Fibroblast of skin of back (primary cell): ENCODE measurements at places on chromosomes 12 and 14.

- no peak for DNase-seq
Measured at GRCh38 chr14:77194706-77195105, 13.1 kb downstream of the TMEM63C start.

DNA sequence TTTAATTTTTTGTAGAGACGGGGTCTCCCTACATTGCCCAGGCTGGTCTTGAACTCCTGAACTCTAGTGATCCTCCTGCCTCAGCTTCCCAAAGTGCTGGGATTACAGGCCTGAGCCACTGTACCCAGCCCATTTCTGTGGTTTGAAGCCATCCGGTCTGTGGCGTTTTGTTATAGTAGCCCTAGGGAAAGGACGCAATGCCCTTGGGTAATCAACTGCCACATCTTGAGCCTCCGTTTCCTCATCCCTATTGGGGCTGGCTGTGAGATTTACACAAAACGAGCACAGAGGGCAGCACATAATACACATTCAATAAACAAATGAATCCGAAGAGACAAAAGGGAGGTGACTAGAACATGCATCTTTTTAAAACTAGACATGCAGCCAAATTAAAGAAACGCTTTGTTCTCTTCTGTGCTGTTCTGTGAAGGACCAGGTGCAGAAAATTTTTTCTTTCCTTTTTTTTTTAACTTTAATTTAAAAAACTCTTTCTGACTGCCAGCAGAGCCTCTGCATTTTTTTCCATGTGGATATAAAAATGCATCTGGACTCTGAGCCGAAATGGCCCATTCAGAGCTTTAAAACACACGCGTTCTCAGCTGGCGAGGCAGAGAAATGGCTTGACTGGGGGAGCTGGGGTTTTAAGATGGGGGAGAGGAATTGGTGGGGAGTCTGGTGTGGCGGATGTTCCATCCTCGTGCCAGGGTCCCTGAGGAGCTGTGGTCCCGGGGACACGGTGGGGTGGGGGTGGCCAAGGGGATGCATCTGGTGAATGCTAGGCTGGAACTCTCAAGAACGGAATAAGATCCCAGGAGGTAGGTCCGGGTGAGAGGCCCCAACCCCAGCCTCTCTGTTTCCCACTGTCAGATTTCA is 119.0 kb downstream of the RBM19 start:
- DNase-seq, result no peak

GRCh38 chr14:23550812-23551265 is 726 bp downstream of the ZFHX2 start:
- no peak for DNase-seq

- DNase-seq, result no peak
Measured at GRCh38 chr12:108948367-108948766, 68.5 kb downstream of the DAO start.

GRCh38 chr12:26937443-26937862 is 328 bp downstream of the INTS13 start:
- DNase-seq, result no peak

DNA sequence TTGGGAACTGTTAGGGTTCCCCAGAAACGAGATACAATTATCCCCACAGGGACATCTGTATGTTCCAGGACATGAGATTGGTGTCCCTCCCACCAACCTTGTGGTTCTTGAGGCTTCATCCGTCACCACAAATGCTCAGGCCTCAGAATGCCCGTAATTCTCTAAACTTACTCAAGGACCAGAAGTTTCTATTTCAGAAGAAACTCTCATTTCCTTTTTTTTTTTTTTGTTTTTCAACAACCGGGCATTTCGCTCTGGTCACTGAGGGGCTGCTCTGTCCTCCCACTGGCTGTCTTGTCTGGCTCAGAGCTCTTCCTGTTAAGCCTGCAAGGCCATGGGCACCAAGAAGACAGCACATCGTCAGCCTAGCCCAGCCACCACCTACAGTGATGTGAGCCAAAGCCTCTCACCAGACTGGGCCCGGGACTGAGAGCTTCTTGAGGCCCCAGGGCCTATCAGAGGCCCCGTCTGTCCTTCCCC is 36.2 kb downstream of the VDR start:
- no peak for DNase-seq

GRCh38 chr14:72894623-72895378 is 900 bp upstream of the DPF3 start:
- no peak for DNase-seq

- DNase-seq, result peak; percentile 6
Measured at GRCh38 chr14:24966579-24966964, 83.4 kb downstream of the STXBP6 start.

- DNase-seq, result no peak
Measured at GRCh38 chr14:58713677-58714076, 75.9 kb downstream of the DACT1 start.

DNA sequence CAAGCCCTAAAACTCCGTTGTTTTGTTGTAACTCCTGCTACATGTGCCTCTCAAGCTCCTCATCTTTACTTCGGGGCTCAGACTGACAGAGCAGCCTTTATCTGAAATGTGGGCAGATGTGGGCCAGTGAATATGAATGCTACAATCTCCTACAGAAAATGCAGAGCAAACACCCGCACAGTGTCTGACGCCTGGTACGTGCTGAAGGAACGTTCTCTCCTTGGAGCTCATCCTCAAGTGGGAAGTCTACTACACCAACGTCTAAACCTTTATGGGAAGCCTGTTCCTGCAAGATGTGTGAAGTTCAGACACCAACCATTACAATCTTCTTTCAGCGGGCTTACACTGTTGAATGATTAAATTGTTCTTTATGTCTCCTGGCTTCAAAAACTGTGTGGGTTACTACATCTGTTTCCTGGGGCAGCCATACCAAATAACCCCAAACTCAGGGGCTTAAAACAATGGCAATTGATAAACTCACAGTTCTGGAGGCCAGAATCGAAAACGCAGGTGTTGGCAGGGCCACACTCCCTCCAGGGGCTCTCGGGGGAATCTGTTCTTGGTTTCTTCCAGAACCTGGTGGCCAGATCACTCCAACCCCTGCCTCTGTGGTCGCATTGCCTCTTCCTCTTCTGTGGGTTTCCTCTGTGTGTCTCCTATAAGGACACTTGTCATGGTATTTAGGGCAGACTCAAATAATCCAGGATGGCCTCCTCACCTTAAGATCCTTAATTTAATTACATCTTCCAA is 179.7 kb upstream of the PLXNC1 start:
- no peak for DNase-seq

DNA sequence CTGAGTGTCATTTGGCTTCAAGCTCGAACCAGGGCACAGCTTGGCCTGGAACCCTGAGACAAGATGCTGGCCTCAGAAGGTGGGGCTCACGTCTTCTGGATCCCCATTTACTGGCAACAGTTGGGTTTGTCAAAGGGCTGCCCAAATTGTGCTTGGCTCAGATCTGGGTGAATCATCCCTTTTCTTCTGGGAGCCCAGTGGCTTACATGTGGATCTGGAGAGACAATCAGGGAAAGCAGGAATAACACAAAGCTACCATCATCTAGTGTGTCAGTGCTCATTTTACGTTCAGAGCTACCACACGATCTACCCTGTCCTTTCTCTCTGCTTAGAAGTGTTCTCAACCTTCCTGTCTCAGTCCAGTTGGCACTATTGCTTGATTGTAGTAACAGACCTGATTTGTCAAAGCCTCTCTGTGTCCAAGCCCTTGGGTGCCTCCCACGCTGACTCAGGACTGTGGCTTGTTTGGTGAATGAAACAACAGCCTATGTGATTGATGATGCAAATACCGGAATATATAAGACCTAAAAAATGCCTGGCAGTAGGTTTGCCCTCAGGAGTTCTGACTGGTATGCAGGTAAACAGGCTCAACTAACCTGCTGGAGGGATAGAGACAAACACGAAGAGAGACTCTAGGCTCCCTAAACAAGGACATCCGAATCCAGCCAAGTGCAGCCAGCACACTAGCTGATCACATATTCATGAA is 974.3 kb downstream of the VRK1 start:
- DNase-seq, result no peak

DNA sequence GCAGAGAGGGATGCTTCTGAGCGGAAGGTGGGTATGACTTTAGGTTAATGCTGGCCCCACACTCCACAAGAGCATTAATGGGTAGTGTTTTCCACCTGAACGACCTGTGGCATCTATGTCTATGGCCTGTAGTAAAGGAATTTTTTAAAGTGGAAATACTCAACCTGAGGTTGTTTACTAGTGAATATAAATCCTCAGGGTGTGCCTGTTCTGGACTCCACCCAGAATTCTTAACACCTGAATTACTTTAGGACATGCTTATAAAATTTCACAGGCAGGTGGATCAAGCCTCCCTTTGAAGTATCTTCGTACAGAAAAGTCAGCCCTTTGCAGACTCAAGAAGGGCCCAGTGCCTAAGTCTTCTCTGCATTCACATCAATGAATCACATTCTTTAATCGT is 196.1 kb downstream of the ESR2 start:
- DNase-seq, result no peak

- no peak for DNase-seq
Measured at GRCh38 chr14:68331426-68331825, 461.4 kb downstream of the ZFP36L1 start.

DNA sequence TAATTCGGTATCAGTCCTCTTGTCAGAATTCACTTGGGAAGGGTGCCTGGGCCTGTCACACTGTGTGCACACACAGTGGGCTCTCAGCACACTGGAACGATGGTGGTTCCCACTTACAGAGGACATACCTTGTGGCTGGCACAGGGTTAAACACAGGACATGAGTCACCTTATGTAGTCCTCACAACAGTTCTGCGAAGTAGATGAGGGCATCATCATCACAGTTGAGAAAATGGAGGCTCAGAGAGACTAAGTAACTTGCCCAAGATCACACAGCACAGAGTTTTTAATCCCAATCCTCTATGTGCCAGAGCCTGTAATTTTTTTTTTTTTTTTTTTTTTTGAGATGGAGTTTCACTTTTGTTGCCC is 90.7 kb downstream of the NINJ2 start:
- peak; percentile 25 for DNase-seq

DNA sequence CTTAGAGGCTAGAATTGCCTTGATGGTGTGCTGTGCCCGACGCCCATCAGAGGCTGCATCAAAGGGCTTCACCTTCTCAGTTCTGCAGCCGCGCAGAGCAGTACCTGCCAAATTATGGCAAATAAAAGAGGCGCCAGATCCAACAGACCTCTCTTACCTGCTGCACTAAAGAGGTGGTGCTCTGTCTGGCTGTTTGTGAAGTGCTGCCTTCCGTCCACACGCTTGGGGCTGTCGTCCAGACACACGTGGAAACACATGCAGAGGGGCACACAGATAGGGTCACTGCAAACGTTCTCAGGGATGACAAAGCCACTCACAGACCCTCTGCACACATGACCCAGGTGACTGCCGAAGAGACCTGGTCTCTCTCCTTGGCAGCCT is 617.5 kb downstream of the VRK1 start:
- DNase-seq, result no peak

- peak; percentile 18 for DNase-seq
Measured at GRCh38 chr14:26709019-26709418, 111.2 kb upstream of the NOVA1 start.

DNA sequence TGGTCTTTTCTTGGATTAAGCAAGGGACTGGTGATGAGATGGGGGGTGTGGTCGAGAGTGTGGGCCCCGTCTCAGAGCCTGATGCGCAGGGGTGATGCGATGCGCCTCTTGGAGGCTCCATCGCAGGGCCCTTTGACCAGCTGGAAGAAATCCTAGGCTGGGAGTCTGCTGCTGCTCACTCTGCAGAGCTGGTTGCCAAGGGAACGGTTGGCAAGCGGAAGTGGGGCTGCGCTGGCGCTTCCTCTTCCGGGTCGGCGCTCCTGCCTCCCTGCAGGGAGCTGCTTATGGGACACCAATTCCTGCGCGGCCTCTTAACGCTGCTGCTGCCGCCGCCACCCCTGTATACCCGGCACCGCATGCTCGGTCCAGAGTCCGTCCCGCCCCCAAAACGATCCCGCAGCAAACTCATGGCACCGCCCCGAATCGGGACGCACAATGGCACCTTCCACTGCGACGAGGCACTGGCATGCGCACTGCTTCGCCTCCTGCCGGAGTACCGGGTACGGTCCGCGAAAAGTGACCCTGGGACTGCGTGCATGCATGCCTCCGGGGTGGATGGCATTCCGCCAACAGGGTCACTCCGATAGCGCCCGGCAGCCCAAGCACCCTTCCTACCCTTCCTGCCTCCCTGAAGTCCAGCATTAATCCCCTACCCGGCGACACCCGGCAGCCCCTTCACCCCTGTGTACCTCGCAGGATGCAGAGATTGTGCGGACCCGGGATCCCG is at the start of gene MYG1:
Gene MYG1, plus strand, starts transcription at position 242 of the 727 bp plus-strand sequence. Its CDS starts 43 bp downstream, at position 285.
- peak; percentile 88 for DNase-seq

DNA sequence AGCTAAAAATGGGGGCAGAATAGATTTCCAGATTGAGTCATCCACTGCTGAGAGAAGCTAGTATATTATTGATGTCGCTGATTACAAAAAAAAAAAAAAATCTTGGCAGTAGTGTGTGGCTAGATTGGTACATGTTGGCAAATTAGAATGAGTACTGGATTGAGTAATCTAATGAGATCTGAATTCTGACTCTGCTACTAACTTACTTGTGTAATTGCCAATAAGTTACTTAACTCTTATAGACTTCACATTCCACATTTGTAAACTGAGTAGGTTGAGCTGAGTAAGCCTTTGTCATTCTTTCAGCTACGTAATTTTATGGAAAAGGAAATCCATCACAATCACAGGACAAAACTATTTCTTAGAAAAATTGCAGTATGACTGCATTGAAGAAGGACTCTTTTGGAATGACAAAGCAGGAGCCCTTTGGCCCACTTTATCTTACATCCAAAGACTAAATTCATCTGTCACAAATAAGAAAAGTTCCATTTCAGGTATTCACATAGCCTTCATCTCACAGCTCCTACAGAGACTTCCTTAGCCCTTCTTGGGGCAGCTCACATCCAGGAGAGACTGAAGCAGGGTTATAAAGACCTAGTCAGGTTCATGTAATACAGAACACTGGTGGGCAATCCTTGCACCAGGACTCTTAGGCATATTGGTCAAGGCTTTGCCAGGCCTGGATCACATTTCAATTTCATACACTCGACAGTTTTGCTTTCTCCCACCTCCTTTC is 197.3 kb upstream of the CPNE8 start:
- DNase-seq, result no peak

- DNase-seq, result no peak
Measured at GRCh38 chr12:93008044-93008778, 79.1 kb upstream of the EEA1 start.

- DNase-seq, result no peak
Measured at GRCh38 chr12:115451780-115452736, 768.1 kb upstream of the TBX3 start.

DNA sequence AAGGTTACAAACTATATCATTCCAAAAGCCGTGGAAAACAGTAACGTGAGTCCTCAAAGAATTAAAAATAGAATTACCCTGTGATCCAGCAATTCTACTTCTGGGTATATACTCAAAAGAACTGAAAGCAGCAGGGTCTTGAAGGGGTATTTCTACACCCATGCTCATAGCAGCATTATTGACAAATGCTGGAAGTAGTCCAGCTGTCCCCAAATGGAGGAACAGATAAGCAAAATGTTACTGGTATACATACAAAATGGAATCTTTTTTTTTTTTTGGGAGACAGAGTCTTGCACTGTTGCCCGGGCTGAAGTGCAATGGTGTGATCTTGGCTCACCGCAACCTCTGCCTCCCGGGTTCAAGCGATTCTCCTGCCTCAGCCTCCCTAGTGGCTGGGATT is 32.9 kb downstream of the ADIPOR2 start:
- no peak for DNase-seq

GRCh38 chr12:19462406-19462805 is 23.1 kb downstream of the AEBP2 start:
- no peak for DNase-seq

- DNase-seq, result peak; percentile 88
Measured at GRCh38 chr12:88600272-88600671, 20.0 kb upstream of the KITLG start.
